Motor neuron (in vitro differentiated cells): ENCODE measurements at places on chromosomes 13 and 19. TPM values are rescaled to one million over a fixed set of nuclear protein-coding genes. Genes with fewer than 3 reads are reported as not detected.
A peak's percentile ranks its signal among the peaks of the same experiment; 100 is the strongest.

The NLRP5 gene
- total RNA-seq = not detected in 2 replicates

The SERPINE3 gene
- 0.14 TPM in 1 of 2 replicates, not detected in the other for total RNA-seq

The NBEA gene
- total RNA-seq = 41.3 and 48.9 TPM in 2 replicates

DNA sequence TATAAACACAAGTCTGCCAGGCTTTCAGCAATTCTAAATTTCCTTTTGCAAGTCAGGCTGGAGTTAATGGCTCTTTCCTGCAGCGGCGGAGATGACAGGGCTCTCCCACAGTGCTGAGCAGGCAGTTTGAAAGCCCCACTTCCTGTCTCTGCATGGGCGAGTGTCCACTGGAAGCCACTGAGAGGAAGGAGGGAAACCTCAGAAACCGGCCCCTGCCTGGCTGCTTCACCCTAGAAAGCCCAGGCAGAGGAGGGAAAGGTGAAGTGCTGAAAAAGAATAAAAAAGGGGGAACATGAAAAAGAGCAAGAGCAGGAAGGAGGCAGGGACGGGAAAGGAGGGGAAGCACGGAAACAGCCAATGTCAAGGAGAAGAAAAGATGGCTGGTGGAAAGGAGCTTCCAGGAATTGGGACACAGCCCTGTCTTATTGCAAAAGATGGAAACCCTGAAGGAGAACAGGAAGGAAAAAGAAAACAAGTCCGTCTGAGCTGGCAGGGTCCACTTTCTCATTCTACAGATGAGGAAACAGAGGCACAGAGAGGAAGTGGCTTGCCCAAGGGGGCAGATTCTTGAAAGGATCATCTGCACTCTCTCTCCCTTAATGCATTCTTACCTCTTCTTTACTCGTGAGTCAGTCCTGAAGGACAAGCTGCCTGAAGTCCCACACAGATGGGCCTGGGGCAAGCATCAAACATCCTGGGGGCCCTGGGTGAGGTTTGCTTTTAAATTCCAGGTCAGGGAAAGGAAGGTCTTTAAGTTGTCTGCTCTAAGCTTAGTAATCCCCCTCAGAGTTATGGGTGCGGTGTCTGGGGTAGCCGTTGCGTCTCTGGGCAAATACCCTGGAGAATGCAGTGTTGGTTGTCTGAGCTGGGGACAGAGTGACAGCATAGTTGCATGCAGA, 38.8 kb upstream of the ALOX5AP start:
- ATAC-seq = peak; percentile 49

- no peak for ATAC-seq
These were observed 3.7 kb upstream of the RAP2A start for GRCh38 chr13:97430296-97430695.

- ATAC-seq = no peak
These were observed 8.2 kb upstream of the SIAH3 start for GRCh38 chr13:45859705-45860104.

GRCh38 chr13:50735071-50735470, 108.4 kb downstream of the DLEU7 start:
- ATAC-seq = no peak

DNA sequence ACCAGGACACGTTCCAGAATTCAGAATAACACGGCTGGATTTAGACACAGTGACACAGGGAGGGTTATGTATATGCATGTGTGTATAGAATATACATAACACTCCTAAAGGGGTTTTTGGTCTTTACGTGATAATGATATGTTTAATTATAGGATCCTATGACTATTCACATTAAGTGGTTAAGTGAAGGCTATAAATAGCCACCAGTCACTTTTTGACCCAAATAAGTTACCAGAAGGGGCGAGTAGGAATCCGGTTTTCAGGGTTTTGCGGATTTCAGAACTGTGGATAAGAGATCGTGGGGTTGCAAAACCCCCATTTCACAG, 6.9 kb downstream of the ANGPTL6 start:
- no peak for ATAC-seq

DNA sequence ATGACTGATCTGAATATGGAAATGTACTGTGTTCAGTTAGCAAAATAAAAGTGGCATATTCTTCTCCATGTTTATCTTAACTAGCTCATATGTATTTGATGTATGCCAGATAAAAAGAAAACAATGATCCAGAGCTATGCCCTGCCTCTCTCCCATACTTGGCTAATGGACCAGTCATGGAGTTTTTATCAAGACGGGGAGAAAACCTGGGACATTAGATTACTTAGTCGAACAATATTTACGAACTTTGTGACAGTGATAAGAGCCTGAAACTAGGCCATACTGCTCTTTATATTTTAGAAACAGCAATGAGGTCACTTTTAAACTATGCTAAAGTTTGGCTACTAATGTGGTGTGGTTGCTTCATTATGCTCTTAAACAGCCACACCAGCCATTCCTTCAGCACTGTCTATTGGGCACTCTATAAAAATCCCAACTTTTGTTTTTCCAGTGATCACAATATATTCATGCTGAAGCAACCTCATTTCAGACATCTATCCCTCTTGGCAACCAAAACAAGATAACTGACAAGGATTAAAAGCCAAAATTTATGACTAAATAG, 265.0 kb downstream of the FGF14 start:
- no peak for ATAC-seq

DNA sequence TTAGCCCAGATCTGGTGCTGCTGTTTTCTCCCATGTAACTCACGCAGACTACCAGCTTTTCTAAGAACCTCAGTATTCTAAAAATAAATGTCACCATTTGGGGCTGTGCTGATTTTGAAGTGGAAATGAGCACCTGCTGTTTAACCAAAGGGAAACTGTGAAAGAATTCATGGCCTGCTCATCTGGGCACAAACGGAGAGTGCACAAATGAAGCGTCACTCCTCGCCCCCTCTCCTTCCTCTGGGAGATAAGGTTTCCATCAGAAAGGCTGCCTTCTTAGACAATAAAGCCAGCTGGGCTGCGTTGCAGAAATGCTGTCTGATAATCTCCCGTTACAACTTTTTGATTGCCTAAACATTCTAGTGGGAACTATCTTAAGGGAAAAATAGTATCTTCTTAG, 73.7 kb upstream of the SLC15A1 start:
- no peak for ATAC-seq

GRCh38 chr19:47381121-47381520, 32.0 kb downstream of the DHX34 start:
- no peak for ATAC-seq

- no peak for ATAC-seq
These were observed 6.5 kb upstream of the PTOV1 start for GRCh38 chr19:49844138-49845095.

- no peak for ATAC-seq
These were observed 200.5 kb downstream of the UQCRFS1 start for GRCh38 chr19:29012457-29012856.

DNA sequence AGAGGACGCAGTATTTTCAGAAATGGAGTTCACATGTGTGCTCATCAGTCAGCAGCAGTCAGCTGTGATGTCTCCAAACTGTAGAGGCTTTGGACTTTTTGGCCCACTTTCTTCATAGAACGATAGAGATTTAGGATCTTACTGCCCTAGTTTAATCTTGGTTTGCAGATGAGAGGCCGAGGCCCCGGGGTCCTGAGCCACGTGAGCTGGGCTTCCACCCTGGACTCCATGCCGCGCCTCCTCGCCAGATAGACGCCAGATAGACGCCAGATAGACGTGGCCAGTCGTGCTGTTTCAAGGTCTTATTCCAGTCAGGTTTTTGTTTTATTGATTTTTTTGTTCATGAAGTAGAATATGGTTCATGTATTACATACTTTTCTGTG, 11.7 kb upstream of the MCF2L start:
- no peak for ATAC-seq

- ATAC-seq = no peak
These were observed 62.2 kb downstream of the KCNRG start for GRCh38 chr13:50077431-50077830.

GRCh38 chr13:78024996-78025395, 106.4 kb upstream of the EDNRB start:
- ATAC-seq = no peak
